Stimulated activated CD8-positive, alpha-beta memory T cell treated with anti-CD3 and anti-CD28 coated beads, Interleukin-15, amount 100 ng/mL, for 24 hours (primary cell): ENCODE measurements at places on chromosomes 16 and 17.

DNA sequence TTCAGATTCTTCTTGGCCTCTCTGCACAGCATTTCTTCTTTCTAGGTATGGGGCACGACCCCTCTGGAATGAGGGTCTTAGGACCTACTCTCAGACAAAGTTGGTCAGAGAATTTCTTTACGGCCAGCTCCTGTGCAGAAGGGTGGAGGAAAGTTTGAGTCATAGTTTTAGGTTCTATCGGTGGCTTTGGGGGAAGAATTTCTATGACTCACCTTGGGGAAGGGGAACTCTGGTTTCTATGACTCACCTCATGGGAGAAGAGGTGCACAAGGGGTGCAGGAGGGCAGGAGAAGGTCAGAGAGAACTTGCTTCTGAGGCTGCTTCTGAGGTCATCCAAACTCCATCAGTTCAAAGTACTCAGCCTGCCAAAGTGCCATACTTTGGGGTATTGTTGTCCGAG, 2.5 kb upstream of the ABCC12 start:
- DNase-seq: no peak

- DNase-seq: no peak
Observed at GRCh38 chr17:33375103-33375502, 82.0 kb upstream of the ASIC2 start.

DNA sequence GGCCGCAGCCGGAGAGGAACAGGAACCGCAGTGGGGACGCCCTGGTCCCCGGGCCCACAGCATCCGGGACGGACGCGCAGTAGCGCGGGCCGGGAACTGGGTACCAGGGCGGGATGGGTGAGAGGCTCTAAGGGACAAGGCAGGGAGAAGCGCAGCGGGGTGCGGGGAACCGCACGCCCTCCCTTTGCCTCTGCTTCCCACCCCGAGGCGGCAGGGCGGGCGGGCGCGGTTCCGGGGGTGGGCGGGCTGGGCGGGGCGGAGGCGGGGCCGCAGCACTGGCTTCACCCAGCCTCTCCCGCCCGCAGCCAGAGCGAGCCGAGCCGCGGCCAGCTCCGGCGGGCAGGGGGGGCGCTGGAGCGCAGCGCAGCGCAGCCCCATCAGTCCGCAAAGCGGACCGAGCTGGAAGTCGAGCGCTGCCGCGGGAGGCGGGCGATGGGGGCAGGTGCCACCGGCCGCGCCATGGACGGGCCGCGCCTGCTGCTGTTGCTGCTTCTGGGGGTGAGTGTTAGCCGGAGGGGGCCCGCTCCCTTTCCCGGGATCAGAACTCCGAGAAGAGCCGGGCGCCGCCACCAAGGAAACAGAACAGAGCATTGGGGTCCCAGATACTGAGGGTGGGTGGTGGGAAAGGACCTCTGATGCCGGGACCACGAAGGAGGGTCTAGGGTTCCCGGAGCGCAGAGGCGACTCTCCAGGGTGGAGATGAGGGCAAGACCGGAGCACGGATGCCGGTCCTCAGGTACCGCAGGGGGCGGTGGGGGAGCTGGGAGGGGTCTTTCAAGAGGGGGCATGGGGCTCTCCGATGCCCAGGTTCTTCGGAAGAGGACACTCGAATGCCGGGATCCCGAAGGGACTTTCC, at the start of gene NGFR:
TSS of gene NGFR (plus strand) at position 308 of the 856 bp plus-strand sequence. CDS start at position 433, 125 bp downstream.
- DNase-seq: no peak

DNA sequence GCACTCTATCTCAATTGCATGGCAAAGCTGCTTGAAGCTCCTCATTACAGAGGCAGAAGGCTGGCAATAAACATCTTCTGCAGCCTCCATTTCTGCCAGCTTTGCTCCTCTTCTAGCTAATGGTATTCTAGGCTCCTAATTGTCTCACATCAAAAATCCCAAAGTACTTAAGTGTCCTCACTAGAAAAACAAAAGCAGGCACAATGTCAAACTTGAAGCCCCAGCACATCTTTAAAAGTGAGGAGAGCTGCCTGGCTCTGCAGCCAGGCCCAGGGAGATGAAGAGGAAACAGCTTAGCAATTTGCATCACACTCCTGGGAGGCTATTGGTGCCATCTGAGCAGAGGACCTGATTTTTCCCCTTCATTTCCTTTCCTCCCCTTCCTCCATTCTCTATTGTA, 197.1 kb downstream of the KCNJ2 start:
- DNase-seq: no peak

DNA sequence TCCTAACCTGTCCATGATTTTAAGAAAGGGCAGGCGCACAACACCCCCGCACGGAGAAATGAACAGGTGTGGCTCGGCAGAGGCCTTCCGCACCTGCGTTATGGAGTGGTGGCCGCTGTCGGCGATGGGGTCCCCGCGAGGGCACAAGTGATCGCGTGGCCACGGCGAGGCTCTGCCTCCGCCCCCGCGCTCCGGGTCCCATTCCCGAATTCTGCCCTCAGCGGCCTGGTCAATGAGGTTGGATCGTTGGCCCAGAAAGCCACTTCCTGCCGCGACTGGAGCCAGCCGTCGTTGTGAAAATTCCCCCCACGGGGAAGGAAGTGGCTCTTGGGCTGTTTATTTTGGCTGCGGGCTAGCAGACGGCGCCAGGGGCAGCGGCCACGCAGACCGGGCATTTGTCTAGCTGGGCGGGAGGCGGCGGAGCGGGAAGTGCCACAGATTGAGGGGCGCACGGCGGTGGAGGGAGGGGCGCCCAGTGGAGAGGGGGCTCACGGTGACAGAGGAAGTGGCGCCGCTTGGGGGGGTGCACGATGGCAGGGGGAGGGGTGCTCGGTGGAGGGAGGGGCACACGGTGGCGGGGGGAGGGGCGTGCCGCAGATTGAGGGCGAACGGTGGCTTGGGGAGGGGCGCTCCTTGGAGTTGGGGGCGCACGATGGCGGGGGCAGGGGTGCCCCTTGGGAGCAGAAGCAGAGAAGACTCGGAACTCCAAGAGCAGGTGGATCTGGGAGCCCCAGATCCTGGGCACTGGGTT, 25.0 kb downstream of the MRC2 start:
- no peak for DNase-seq

DNA sequence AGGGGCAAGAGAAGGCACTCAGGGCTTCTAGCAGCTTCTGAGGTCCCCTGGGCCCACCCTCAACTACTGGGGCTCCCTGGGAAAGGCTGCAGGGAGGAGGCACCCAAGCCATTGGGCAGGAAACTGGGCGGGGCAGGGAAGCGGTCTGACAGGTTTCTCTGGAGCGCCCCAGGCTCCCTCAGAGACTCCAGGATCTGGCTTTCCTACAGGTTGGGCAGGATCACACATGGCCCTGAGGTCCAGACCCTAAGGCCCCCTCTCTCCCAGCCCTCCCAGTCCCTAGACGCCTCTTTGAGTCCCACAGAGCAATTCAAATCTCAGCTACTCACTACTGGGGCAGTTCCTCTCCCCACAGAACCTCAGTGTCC, 14.3 kb downstream of the JUP start:
- no peak for DNase-seq

GRCh38 chr17:39726617-39727016, 3.7 kb downstream of the MIEN1 start:
- no peak for DNase-seq

- no peak for DNase-seq
Observed at GRCh38 chr16:31083556-31083955, 5.2 kb downstream of the PRSS53 start.

GRCh38 chr16:55506083-55506482, 2.8 kb upstream of the LPCAT2 start:
- no peak for DNase-seq

- no peak for DNase-seq
Observed at GRCh38 chr16:86616906-86617305, 38.6 kb downstream of the FOXL1 start.

- no peak for DNase-seq
Observed at GRCh38 chr17:80596760-80597608, 52.3 kb downstream of the RPTOR start.

DNA sequence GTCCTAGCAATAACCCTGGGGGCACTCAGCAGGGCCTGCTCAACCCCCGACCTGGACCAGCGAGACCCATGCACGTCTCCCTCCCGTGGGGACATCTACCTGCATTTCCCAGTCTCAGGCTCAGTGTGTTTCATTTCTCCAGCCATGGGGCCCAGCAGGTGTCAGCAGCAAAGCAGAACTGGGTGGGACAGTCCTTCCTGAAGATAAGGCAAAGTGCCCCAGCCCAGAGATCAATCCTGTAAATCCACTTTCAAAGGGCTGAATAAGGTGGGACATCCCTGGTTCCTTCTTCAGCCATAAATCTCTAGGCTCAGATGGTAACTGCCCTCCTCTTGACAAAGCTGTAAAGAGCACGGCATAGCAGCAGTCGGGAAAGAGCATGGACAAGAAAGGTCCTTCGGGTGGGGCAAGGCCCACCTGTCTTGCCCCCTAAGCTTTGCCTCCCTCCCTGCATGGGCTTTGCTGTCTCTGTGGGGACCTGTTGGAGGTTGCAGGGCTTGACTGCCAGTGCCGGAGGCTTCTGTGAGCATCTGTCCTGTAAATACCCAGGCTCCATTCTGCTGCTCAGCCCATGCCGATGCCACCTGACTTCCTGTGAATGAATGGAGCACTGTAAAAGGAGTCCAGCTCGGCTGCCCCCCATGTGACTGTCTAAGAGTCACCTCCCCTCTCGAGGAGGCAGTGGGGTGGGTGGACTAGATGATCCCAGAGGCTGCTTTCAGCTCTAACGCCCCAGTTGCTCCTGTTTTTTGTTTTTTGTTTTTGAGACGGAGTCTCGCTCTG, 84.8 kb upstream of the TBC1D3K start:
- no peak for DNase-seq

DNA sequence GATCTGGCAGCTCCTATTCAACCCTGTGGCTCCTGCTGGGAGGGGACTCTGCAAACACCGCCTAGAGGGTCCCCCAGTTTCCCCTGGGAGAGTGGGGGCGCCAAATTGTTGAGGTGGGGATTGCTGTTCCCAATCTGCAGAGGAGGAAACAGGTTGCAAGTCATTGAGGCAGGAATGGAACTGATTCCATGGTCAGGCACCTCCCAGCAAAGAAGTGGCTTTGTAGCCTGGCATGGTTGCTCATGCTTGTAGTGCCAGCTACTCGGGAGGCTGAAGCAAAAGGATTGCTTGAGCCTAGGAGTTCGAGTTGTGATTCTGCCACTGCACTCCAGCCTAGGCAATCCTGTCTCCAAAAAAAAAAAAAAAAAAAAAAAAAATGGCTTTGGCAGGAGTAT, 198 bp upstream of the PYDC1 start:
- no peak for DNase-seq

GRCh38 chr17:15432807-15433611, 34.4 kb downstream of the CDRT4 start:
- no peak for DNase-seq

DNA sequence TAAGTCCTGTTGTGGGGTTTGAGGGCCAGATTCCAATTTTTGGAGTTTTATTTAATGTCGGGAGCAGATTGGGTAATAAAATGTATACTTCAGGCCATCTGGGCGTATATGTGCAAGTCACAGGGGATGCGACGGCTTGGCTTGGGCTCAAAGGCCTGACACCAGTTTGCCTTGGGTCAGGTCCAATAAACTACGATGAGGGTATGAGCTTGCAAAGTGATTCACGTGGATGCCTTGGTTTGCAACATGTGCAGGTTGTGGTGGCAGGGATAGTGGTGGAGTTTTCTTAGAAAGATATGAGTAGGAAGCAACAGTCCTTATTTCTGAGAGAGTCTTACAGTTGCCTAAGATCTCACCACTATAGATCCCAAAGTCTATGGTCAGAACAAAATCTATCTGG, 157.0 kb upstream of the CDH11 start:
- no peak for DNase-seq

DNA sequence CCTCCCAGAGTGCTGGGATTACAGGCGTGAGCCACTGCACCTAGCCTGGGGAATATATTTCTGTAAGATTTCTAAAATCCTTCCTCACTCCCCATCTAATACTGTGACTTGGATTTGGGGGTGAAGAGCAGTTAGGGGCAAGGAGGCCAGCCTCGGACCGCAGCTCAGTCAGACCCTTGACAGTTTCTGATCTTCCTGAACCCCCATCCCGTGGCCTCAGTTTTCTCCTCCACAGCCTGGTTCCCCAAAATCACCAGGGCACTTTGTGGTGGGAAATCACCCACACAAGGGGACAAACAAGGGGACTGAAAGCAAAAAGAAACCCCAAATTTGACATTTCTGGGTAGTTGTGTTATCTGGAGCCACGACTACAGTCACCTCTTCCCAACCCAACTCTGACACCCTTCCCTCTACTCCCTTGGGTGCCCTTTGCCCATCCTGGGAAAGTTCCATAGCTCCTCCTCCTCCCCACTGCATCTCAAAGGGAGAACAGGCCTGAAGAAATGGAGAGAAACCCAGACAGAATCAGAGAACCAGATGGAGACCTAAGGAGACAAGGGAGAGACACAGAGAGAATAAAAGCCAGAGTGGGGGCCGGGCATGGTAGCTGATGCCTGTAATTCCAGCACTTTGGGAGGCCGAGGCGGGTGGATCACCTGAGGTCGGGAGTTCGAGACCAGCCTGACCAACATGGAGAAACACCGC, 2.8 kb upstream of the STAT5A start:
- no peak for DNase-seq

- DNase-seq: no peak
Observed at GRCh38 chr17:13590441-13590840, 11.3 kb downstream of the HS3ST3A1 start.

DNA sequence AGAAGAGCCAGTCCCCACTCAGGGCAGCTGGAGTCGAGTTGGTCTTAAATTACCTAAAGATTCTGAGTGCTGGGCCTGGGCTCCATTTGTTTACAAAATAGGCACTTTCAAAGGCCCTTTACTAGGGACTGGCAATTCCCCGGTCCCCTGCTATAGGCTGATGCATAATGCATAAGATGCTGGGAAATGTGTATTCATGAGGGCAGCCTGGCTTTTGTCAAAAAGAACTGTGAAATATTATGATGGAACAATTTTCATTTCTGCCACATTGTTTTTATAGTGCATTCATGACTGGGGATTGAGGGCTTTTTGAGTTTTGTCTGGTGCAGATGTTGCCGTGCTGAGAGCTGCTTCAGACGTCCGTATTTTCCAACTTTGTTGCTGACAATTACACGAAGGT, 617.0 kb upstream of the CDH5 start:
- DNase-seq: no peak

- no peak for DNase-seq
Observed at GRCh38 chr16:11256661-11257130, 692 bp upstream of the SOCS1 start.

DNA sequence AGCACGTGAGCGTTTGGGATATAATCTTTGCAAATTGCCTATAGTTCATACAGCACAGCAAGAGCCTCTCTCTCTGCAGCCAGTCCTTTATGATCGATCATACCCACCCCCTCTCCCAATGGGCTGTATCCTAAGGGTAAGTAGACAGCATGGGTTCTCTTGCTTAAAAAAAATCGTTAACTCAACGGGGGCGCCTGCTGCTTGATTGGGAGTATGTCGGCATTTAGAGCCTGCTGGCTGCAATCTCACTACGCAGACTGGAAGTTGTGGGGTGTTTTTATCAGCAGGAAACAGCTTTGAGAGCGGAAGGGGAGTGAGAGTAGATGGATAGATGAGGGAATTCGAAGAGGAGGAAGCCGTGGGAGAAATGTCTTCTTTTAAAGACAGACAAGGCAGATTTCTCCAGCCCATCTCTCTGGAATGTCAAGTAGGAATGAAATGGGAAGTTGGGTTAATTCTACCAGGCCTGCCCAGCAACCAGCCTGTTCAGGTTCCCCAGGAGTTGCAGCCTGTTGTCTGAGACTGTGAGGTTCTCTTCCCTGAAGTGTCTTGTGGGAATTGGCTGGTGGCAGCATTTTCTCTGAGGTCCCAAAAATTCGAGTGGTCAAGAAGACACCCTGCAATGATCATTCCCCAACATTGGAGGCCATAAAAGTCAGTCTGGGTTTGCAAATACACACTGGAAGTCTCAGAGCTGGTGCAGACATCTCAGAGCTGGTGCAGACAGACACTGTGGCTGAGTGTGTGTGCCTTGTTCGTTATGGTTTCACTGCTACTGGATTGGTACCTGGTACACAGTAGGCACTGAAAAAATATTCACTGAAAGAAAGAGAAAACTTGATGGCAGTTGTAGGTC, 65.6 kb downstream of the PRKCB start:
- no peak for DNase-seq
